Colonic mucosa (tissue), 4 donors: ENCODE measurements at places on chromosomes 2 and 18. TPM values are rescaled to one million over a fixed set of nuclear protein-coding genes. Genes with fewer than 3 reads are reported as not detected.
A peak's percentile ranks its signal among the peaks of the same experiment; 100 is the strongest.

DNA sequence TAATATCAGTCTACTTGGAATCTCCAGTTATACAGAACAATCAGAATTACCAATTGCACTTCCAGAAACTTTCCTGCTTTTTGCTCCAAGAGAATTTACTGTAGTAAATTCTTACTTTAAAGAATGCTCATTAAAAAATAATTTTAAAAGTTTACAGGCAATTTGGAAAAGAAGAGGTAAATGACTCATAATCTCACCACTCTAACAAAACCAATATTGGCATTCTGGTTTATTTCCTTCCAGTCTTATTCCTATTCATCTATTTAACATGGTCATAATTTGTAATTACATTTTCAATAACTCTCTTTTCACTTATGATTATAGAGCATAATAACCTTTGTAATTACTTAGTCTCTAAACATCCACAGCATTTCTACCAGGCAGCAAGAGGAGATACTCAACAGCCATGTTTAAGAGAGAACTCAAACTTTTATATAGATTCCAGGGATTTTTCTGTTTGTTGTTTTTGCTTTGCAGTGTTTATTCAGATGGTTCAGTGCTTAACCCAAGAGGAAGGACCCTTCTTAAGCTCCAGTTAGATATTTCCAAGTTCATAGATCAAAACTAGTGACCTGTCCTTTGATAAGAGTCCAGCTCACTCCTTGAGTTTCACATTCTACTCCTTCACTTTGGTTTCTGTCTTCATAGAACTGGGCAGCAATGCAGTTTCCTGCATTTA lies 464.7 kb downstream of the TXNL1 start:
- no peak for DNase-seq

DNA sequence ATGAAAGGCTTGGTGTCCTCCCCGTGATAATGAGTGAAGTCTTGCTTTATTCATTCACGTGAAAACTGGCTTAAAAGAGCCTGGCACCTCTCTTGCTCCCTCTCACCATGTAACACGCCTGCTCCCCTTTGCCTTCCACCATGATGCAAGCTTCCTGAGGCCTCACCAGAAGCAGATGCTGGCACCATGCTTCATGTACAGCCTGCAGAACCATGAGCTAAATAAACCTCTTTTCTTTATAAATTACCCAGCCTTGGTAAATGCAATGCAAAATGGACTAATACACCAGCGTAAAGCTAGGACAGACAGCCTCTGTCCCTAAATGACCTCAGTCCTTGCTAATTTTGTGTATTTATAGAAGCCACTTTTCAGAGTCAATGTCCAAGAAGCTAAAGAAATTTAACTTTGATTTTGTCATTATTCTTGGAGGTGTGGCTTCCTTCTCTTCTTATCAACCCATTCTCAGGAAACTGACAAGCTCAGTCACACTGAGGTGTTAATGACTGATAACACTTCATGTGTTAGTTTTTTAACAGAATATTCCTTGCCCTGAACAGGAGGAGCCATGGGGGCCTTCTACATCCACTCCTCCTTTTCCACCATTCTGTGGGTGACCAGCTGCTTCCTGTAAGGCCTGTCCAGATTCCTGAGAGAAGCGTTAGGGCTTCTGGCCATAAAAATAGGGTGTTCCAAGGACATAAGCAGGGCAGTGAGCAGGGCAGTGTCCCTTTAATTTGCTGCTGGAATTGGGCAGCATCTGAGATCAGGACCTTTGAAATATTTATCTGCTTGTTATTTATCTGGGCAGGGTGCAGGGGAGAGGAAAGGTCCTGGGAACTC lies 38.0 kb upstream of the EPAS1 start:
- DNase-seq: no peak

DNA sequence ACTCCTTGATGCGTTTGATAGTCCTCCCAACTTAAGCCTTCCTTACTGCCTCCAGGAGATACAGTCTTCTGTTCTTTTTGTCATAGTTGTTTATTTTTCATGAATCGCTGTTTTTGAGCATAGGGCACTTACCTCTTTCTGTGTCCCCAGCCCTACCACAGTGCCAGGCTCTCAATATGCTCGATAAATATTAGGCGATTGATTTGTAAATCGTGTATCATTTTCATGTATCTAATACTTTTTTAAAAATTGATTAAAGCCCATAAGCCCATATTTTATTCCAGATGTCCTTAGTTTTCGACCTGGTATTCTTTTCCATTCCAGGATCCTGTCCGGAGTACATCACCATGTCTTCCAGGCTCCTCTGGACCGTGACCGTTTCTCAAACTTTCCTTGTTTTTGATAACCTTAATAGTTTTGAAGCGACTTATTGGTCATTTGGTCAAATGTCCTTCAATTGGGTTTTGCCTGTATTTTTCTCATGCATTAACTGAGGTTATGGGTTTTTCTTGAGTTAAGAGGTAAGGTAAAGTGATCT lies 444 bp upstream of the MMADHC start:
- no peak for DNase-seq

DNA sequence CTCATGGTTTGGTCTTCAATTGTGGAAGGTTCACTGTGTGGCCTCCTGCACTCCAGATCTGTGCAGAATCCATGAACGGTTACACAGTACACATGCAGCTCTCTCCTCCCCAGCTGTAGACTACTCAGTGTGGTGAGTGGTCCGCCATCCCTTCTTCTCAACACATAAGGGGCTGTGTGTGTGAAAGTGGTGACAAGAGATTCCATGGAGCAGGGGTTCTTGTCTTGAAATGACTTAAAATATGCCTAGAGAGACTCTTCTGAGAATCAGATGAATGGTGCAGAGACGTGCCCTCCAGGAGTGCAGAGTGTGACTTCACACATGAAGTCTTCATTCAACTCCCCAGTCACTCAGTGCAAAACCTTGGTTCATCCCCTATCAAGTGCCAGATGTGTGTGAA lies 151.0 kb upstream of the COPS8 start:
- DNase-seq: peak; percentile 9

- no peak for DNase-seq
These were observed 102.2 kb upstream of the KCTD1 start for GRCh38 chr18:26650310-26651268.

DNA sequence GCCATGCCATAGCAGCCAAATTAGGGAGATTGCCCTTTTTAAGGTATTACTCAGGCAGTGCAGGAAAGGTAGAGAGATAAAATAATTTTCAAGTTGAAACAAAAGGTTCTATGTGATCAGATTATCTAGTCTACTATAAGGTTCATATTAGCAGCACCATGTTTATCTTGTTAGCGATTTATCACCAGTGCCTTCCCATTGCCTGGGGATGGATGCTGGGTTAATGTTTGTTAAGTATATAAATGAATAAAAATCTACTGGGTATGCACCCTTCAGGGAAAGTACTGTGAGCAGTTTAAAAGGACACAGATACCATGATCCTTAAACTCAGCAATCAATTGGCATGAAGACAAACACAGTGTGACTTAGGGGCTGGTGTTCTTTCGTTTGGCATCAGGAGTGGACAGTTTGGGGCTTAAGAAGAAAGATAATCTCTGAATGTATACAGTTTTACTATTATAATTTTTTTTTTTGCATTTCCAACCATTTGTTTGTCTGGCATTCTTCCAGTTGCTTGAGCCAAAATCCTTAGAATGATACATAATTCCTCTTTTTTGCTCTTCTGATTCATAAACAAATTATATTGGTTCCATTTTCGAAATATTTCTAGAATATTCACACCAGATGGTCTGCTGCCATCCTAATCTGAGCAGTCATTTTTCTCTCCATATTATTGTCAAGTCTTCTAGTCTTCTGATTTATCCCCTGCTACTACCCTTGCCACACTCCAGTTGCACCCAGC lies 512.8 kb upstream of the SLC8A1 start:
- DNase-seq: no peak

DNA sequence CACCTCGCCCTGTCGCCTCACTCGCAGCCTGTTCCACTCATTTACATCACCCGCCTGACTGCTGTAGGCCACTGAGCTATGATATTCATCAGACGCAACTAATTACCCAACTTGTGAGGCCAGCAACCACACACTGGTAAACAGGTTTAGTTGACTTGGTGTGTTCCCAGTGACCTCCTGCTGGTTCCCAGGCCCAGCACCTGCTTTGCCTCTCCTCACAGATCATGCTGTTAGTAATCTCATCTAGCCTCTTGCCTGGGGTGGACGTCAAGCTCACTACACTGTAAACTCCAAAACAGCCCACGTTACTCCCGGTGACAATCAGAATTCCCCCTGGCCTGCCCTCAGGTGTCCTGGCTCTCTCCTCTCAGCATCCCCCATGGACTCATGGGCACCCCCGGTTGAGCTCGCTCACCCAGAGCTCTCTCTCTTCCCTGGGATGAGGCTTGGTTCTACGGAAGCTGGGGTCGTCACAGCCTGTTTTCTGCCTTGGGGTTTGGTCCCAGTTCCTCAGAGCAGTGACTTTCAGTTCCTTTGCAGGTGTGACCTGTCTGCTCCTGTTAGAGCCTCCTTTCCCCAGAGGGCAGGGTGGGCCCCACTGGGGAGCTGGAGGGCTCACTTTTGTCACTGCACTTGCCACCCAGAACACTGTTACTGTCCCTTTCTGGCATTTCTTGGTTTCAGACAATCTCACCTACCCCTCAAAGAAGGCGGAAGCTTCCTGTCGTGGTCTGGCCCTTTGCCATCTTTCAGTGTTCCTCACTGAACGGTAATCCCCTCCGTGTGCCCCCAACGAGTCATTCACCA lies 40.3 kb downstream of the INPP5D start:
- DNase-seq: no peak

- no peak for DNase-seq
These were observed 37.0 kb upstream of the CLASP1 start for GRCh38 chr2:121686218-121686617.

DNA sequence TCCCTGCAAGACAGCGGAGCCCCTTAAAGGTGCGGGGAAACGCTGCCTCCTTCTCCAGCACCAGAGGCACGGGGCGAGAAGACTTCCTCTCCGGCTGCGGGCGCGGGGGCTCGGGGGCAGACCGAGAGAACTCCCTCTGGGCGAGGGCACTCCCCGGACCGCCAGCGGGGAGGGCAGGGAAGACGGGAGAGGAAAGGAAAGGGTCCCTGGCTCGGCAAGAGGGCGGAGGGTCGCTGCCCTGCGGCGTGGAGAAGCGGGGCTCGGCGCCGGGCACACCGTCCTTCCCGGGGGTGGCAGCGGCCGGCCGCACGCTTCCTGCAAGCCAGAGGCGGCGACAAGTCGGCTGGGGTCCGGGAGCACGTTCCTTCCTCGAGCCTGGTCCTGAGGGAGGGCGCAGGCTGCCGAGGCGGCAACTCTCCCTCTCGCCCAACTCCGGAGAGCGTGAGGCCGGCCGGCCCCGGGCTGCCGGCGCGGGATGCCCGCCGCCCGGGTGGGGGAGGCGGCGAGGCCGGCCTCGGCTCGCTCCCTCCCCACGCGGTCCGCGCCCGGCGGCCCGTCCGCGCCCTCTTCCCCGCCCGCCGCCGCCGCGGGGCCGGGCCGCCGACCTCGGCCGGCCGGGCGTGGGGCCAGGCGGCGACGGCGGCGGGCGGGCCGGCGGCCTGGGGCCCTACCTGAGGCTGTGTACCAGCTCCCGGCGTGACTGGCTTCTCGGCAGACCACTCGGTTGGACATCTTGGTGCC lies 1.1 kb downstream of the MEMO1 start:
- DNase-seq: peak; percentile 41

GRCh38 chr2:218022851-218023530 lies 20.2 kb upstream of the TNS1 start:
- DNase-seq: no peak

DNA sequence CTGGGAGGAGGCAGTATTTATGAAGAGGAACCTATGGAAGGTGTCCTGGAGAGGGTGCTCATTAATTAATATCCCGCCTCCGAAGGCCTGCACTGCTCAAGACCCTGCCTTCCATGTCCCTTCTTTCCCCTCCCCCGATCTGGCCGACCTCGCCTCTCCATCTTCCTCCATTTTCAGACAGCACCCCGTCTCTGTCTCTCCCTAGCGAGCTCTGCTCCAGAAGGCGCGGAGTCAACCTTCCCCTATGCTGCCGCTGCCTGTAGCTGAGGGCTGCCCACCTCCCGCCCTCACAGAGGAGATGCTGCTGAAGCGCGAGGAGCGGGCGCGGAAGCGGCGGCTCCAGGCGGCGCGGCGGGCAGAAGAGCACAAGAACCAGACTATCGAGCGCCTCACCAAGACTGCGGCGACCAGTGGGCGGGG lies 1.1 kb upstream of the WBP1 start:
- peak; percentile 42 for DNase-seq

GRCh38 chr2:198857246-198857645 lies 600.5 kb downstream of the SATB2 start:
- DNase-seq: no peak

- no peak for DNase-seq
These were observed 4.4 kb downstream of the ACTR3 start for GRCh38 chr2:113894156-113894743.

DNA sequence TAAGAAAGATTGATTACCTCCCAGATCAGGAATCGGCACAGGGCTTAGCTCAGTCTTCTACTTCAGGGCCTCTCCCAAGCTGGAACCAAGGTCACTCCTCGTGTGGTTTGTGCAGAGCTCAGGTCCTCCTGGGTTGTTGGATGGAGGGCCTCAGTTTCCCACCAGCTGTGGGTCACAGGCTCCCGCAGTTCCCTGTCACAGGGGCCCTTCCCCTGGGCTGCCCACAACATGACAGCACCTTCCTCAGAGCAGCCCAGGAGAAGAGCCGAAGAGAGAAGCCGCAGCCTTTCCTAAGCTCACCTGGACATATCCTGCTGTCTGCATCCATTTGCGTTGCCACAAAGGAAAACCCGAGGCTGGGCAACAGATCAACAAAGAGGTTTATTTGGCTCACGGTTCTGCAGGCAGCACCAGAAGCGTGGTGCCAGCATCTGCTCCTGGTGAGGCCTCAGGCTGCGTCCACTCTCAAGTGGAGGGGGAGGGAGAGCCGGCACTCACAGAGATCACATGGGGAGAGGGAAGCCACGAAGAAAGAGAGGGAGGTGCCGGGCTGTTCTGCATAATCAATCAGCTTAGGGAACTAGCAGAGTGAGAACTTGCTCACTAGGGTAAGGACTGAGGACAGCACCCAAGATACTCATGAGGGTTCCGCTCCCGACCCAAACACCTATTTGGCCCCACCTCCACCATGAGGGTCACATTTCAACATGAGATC lies 13.0 kb upstream of the ALLC start:
- no peak for DNase-seq

- DNase-seq: no peak
These were observed 2.6 kb upstream of the ACAA2 start for GRCh38 chr18:49815927-49816326.

- peak; percentile 73 for DNase-seq
These were observed 27.1 kb upstream of the FZD5 start for GRCh38 chr2:207796585-207797350.

DNA sequence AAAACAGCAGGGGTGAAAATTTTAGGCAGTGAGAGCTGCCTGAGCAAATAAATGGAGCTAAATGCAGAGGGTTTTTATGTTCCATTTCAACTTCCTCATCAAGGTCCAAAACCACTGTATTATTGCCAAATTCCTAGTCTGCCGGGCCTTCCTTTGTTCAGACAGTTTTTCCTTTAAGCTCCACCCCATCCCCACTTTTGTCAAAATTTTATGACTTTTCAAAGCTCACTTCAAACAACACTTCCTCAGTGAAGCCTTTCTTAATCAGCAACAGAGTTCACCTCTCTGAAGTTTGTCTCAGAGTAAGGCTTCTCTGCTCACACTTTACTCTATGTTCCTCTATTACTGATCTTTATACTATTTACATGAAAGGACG lies 81.3 kb downstream of the CERKL start:
- DNase-seq: no peak

GRCh38 chr2:96906729-96907114 lies 36.8 kb upstream of the SEMA4C start:
- no peak for DNase-seq

PLCL1 gene
- 1.3 TPM for total RNA-seq

NEU2 gene
- not detected for total RNA-seq

GREB1 gene
- total RNA-seq: 1.1 TPM

CXCR4 gene
- total RNA-seq: 10.5 TPM

LAMA3 gene
- total RNA-seq: 31.9 TPM

PHOSPHO2 gene
- 7.0 TPM for total RNA-seq

C18orf54 gene
- 2.9 TPM for total RNA-seq

TRAF3IP1 gene
- 18.5 TPM for total RNA-seq
